A549 treated with CORT108297 at 1 μM for 4 hours (cell line): ENCODE measurements at places on chromosomes 7 and 10. TPM values are rescaled to one million over a fixed set of nuclear protein-coding genes. Genes with fewer than 3 reads are reported as not detected.

The SLC13A1 gene
- total RNA-seq: not detected in 5 replicates

The NUTM2E gene
- total RNA-seq: 0.27 to 0.53 TPM (median 0.36 TPM) in 5 replicates

The CCM2 gene
- total RNA-seq: 35.8 to 48.2 TPM (median 45.8 TPM) in 5 replicates

The ZNF316 gene
- 8.4 to 15.0 TPM (median 13.6 TPM) in 5 replicates for total RNA-seq

The LEP gene
- total RNA-seq: not detected in 5 replicates

The AKR1D1 gene
- not detected in 5 replicates for total RNA-seq

The GOLGA7B gene
- 3.5 to 5.4 TPM (median 4.6 TPM) in 5 replicates for total RNA-seq

The CPED1 gene
- total RNA-seq: 0.08 to 0.15 TPM in 2 of 5 replicates, not detected in the others

The LIPK gene
- not detected in 5 replicates for total RNA-seq

The MOGAT3 gene
- total RNA-seq: not detected in 5 replicates

The AOC1 gene
- total RNA-seq: not detected in 5 replicates

The PCDH15 gene
- 0.06 TPM in 1 of 5 replicates, not detected in the others for total RNA-seq

The EPHA1 gene
- 0.12 TPM in 1 of 5 replicates, not detected in the others for total RNA-seq

The GJD4 gene
- total RNA-seq: 0.06 TPM in 1 of 5 replicates, not detected in the others

The INHBA gene
- total RNA-seq: 0.42 to 1.3 TPM (median 0.74 TPM) in 5 replicates

The LIPF gene
- not detected in 5 replicates for total RNA-seq

The UPK3B gene
- 10.2 to 19.3 TPM (median 18.6 TPM) in 5 replicates for total RNA-seq

The MNX1 gene
- 3.9 to 6.5 TPM (median 5.0 TPM) in 5 replicates for total RNA-seq

The MACC1 gene
- not detected in 5 replicates for total RNA-seq

The PTF1A gene
- not detected in 5 replicates for total RNA-seq

The FAM25A gene
- 0.56 TPM in 1 of 5 replicates, not detected in the others for total RNA-seq

The ACBD7 gene
- total RNA-seq: 0.72 to 1.1 TPM (median 0.80 TPM) in 5 replicates
